Activated CD4-positive, alpha-beta T cell treated with anti-CD3 and anti-CD28 coated beads, Interleukin-2, amount 50 U/mL, for 4 hours (primary cell): ENCODE measurements at places on chromosomes 6 and 20.

DNA sequence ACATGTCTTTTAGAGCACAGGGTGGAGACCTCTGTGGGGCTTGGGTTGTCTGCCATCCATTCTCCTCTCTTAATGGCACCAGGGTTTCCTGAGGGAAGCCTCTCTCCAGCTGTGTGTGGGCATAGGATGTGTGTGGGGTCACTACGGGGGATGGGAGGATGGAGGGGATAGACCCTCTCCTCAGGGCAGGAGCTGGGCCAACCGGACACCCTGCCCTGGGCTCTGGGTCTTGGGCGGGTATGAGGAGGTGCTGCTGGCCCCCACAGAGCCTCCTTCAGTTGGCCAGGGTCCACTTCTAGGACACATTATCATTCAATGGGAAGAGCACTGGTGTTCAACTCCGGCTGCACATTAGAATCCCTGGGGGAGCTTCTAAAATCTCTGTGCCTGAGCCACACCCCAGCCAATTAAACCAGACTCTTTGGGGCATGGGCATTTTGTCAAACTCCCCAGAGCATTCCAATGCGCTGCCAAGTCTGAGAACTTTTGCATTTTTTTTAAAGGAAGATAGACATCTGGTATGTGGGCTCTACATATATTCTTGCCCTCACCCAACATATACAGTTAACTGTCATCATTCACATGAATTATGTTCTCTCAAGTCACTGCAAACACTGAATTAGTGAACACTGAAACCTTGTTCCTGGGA, 38.5 kb downstream of the TRAM2 start:
- no peak for DNase-seq

DNA sequence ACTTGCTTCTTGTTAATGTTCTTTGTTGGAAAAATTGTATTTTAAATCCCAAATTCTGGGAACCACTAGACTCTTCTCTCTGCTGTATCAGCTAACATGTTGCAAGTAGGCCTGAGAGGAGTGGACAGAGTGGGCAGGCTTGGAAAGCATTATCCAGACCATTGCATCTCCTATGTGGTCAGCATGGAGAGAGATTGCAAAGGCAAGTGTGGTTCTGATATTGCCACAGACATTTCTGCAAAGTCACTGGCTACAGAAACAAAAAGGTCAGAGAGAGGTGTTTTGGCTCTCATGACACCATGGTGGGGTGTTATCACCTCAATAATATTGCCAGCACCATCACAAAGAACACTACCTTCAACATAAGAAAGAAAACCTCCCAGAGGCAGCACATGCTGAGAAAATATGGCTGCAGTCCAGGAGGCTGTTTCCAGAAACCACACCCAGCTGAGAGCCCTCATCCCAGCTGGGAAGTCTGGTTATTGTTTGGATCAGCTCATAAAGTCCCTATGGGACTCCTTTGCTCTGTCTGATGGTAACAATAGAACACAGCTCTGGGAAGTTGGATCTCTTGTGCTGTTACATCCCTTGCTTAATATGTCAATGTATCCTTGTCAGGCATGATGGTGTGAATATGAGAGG, 78.2 kb upstream of the TBX18 start:
- no peak for DNase-seq

- DNase-seq, result no peak
Measured at GRCh38 chr6:52243282-52243893, 912 bp downstream of the IL17F start.

- no peak for DNase-seq
Measured at GRCh38 chr6:108452711-108453195, 108.0 kb upstream of the FOXO3 start.

DNA sequence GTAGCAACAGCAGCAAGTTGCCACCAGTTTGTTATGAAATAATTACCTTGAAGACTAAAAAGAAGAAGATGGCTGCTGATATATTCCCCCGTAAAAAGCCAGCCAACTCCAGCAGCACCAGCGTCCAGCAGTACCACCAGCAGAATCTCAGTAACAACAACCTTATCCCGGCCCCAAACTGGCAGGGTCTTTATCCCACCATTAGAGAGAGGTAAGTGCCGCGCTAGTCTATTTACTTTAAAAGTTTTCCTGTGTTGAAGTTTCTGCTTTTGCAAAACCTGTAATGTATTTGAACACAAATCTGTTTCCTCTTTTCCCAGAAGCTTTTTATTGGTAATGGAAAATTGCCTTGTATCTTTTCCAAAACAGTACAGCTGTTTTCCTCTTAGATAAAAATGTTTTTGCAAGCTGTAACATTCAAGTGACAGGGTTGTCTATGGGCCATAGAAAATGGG, 725 bp downstream of the BTBD3 start:
- no peak for DNase-seq

GRCh38 chr20:52242237-52243230, 51.0 kb upstream of the ZFP64 start:
- no peak for DNase-seq

- no peak for DNase-seq
Measured at GRCh38 chr6:69362209-69362608, 434.6 kb downstream of the LMBRD1 start.

DNA sequence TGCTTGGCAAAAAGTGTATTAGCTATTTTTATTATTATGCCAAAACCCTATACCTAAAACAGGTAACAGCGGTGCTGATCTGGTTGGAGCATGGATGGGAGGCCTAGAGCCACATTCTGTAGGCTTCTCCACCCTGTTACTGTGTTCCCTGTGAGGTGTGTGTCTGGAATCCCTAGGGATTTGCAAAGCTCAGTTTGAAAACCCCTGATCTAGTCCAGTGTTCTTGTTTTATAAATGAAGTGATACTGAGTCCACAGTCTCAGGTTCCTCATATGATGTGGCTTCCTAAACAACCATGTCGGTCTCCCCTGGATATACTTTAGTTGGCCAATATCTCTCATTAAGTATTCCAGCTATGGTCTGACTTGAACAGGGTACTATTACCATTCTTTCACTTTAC, 16.3 kb downstream of the ACSS2 start:
- no peak for DNase-seq

DNA sequence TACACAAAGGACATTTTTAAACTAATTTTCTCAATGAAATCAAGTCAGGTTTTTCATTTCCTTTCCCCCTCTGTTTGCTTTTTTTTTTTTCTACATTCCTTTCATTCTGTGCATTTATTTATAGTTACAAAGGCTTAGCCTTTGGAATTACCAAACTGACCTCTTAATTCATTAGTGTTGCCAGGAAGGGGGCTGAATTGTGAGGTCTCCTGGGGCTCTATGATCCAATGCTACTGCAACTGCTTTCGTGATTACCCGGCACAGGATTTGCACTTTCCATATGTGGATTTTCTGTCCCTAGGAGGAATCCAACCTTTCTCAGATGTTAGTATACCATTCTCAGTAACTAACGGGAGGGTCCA, 35.3 kb downstream of the NEDD9 start:
- DNase-seq, result no peak

DNA sequence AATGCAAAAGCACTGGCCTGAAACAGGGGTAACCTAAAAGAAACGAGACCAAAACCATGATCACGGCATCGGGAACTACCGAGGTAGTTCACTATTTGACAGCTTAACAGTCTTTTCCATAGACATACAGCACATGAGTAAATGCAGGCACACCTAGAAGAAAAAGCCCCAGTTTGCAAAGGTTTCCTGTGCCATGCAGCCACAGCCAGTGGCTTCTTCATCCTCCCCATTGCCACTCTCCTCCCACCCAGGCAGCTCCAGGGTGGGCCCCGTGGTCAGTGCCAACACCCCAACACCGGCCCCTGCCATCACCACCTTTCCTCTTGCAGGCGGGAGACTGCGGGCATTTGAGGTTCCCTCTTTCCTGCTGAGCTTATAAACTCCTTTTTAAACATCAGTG, 115.4 kb downstream of the SLC23A2 start:
- DNase-seq, result no peak

- DNase-seq, result no peak
Measured at GRCh38 chr20:43853174-43853803, 61.4 kb upstream of the TOX2 start.

GRCh38 chr20:63182425-63182824, 33.5 kb downstream of the YTHDF1 start:
- DNase-seq, result no peak

- DNase-seq, result no peak
Measured at GRCh38 chr6:146878168-146878951, 279.6 kb downstream of the ADGB start.

DNA sequence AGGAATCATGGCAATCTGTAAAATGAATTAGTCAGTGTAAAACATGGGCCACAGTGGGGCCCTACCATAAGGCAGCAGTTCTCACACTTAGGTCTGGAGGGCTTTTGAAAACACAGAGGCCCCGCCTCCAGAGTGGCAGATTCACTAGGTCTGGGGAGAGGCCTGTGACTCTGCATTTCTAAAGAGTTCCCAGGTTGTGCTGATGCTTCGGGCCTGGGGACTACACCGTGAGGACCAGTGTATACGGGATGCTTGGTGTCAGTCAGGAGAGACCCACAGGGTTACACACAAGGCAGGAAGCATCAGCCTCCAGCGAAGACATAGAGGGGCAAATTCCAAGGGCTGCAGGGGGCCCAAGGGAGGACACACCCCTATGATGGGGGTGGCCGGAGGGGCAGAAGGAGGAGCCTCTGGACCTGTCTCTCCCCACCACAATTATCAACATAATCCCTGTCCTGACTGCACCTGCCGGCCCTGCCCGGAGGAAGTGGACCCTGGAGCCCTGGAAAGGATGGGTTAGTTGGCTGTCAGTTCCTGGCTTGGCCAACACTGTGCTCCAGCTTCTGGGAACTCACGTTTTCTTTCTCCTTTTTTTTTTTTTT, 46.7 kb downstream of the FGD2 start:
- no peak for DNase-seq

- DNase-seq, result no peak
Measured at GRCh38 chr6:22062807-22063408, 233.9 kb downstream of the PRL start.

GRCh38 chr6:47434372-47435253, 43.0 kb upstream of the CD2AP start:
- no peak for DNase-seq

DNA sequence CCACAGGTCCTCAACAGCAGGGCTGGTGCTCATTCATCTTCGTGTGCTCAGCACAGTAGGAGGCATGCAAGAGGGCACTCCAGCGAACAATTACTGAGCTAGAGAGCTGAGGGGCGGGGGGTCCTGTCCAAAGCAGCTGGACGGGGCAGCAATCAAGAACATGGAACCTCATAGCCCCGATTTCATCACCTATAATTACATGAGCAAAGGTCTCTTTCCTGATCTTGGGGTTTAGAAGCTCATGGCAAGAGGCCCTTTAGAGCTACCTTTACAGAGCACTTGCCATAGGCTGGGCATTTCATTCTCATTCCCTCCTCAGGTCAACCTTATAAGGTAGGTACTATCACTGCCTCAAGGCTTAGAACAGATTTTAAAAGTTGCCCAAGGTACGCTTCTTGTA, 10.4 kb downstream of the MOCS1 start:
- no peak for DNase-seq

- no peak for DNase-seq
Measured at GRCh38 chr6:100464903-100465700, at the start of gene SIM1. Gene SIM1 (minus strand): TSS chr6:100464921. CDS start chr6:100463468, 1,453 bp downstream.

- no peak for DNase-seq
Measured at GRCh38 chr6:134903448-134903847, 46.5 kb downstream of the ALDH8A1 start.

DNA sequence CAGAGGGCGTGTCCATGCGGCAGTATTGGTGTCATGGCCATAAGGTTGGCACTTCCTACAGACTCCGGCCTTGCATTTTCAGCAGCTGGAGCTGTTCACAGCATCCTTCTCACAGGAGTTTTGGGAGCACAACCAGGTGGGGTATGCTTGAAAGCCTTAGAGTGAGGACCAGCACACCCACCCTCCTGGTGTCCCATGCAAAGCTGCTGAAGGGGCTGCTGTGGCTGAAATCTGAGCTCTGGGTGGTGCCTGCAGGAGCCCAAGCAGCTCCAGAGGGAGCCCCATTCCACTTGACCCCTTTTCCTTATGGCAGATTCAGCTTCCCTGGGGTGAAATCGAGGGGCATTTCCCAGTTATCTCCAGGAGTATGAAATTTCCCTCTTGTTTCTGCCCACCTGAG, 74.0 kb upstream of the BHLHE23 start:
- DNase-seq, result no peak

GRCh38 chr6:128663238-128663637, 142.8 kb upstream of the PTPRK start:
- no peak for DNase-seq
